Stimulated activated CD8-positive, alpha-beta memory T cell treated with anti-CD3 and anti-CD28 coated beads, Interleukin-7, amount 100 ng/mL, for 24 hours (primary cell): ENCODE measurements at places on chromosomes 4 and X.

- no peak for DNase-seq
These were observed 162.5 kb downstream of the AFAP1 start for GRCh38 chr4:7777017-7777710.

GRCh38 chr4:23707652-23708026, 182.2 kb downstream of the PPARGC1A start:
- no peak for DNase-seq

GRCh38 chr4:123606336-123606735, 209.7 kb downstream of the SPRY1 start:
- DNase-seq, result no peak

GRCh38 chr4:76210452-76210851, 3.2 kb downstream of the SCARB2 start:
- DNase-seq, result no peak

DNA sequence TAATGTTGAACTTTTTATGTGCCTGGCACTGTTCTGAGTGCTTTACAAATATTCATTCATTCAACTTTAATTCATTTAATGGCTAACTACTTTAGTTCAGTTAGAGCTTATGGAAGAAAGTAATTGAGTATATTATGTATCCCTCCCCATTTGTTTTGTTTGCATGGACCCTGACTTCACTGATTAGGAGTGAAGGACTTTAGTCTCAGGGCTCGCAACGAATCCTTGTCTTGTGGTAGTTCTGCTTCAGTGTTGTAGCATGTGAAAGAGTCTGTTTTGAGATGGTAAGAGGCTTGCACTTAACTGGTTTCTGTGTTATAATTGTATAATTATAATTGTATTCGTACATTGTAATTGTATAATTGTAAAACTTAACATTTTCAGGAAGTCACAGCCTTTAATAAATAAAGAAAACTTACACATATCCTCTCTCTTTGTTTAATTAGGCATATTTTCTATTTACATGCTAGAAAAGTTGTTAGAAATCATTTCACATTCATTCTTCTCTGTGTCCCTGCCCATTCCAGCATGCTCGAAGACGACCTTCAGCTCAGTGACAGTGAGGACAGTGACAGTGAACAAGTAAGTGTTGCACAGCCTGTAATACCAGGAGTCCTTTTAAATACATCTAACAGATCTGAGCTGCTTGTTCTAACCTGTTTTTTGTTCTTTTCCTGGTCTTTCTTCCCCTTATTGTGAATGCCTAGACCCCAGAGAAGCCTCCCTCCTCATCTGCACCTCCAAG, 115.1 kb downstream of the KLHL8 start:
- DNase-seq, result no peak

GRCh38 chr4:108166441-108167315, 2.1 kb downstream of the LEF1 start:
- DNase-seq, result no peak

DNA sequence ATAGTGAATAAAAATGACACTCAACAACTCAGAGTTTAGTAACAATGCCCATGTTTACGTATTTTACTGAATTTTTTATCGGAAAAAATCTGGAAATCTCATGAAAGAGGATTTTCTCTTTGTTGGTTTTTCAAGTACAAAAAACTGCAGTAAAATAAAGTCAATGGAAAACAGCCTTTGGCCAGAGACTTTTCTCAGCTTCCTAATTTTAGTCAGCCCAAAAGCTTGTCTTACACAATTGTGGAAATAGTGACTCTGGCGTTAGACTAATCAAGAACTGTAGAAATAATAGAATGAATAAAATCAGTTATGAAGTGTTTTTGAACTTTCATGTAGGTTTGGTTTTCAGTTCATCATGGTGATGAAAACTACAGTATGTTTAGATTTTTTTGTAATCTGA, 234.7 kb downstream of the DKK2 start:
- DNase-seq, result no peak

DNA sequence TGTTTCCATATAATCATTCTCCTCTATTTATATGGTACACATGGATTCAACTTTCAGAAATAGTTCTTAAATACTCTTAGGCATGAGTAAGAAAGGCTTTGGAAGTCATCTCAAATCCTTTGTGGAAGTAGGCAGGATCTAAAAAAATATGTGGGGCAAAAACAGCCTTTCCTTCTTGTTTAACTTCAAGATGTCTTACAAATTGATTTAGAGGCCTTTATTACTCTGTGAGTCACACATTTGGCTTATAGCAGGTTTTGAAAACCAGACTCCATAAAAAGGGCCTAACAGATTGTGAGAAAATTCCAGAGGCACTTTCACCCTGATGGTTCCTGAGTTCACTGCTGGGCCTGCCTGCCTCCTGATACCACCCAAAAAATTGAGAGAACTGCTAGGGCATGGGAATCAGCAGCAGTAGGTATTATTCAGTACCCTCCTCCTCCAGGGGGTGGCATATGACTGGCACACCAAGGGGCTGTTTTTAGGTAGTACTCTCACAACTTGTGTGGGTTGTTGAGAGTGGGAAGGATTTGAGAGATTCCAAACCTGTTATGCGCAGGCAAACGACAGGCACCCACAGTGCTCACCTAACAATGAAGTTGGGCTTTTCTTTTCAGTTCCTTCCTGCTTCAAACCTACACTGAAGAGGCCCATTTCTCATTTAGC, 162.7 kb upstream of the MBNL3 start:
- DNase-seq, result no peak

- no peak for DNase-seq
These were observed 64.9 kb downstream of the DOCK11 start for GRCh38 chrX:118560489-118560888.

DNA sequence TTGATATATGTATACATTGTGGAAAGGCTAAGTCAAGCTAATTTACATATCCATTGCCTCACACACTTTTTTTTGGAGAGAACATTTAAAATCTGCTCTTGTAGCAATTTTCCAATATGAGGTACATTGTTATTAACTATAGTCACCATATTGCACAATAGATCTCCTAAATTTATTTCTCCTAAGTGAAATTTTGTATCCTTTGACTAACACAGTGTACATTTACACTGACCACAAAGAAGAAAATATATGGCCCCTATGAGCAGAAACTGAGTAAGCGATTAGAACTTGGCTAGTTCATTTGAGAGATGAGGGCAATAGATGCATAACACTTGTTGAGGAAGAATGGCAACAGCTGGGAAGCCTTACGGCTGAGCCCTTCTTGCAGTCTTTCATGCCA, 20.3 kb upstream of the GUCY1B1 start:
- DNase-seq, result no peak

GRCh38 chr4:93744961-93745360, 83.6 kb upstream of the ATOH1 start:
- DNase-seq, result no peak

DNA sequence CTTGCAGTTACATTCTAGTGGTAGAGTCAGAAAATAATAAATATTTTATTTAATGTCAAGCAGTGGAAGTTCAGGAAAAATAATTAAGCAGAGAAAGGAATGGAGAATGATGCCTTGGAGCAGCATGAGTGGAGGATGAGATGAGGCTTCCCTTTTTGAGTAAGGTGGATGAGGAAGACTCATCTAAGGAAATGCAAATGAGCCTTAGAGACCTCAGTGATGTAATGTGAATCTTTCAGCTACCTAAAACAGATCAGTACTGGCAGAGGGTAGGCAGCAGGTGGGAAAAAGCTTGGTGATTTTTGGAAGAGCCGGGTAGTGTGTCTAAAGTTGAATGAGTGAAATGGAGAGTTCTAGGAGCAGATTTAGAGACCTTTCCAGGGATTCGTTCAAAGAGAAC, 118.2 kb downstream of the GRID2 start:
- no peak for DNase-seq

DNA sequence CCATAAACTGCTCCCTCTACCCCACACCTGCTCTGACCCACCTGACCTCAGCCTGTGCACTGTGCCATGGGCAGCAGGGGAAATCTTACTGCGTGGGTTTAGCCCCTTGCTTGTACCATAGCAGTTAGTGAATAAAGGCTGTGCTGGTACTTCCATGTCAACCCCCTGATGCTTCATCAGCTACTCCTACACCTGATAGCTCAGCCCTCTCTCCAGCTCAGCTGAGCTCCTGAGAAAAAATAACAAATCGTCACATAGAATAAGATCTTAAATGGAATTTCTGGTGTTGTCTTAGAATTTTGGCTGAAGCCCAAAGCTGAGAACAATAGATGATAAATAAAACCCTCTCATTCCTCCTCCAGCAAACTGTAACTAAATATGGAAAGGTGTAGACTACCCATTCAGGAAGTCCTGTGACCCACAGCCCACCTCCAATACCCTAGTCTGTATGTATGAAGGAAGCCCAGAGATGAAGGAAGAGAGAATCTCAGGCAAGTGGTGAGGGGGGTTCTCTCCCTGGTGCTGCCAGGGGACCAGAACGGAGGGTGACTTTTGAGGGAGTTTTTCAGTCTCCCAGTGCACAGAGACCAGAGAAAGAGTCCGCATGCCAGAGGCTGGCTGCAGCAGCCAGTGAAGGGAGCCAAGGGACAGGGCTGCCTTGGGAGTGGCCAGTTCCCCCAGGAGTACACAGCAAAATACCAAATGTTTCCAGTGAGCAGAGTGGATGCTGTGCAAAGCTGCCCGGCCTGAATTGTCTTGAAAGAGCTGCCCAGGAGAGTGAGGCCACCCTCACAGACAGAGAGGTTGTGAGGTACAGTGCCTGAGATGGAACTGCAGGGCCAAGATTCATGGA, 227.3 kb downstream of the QDPR start:
- DNase-seq, result no peak

DNA sequence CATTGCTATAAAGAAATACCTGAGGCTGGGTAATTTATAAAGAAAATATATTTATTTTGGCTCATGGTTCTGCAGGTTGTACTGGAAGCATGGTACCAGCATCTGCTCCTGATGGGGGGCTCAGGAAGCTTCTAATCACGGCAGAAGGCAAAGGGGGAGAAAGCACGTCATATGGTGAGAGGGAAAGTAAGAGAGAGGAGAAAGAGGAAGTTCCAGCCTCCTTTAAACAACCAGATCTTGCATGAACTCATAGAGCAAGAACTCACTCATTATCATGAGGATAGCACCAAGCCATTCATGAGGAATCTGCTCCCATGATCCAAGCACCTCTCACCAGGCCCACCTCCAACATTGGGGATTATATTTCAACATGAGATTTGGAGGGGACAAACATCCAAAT, 125.0 kb upstream of the GRPR start:
- no peak for DNase-seq

GRCh38 chr4:134337574-134337973, 136.0 kb upstream of the PABPC4L start:
- no peak for DNase-seq

DNA sequence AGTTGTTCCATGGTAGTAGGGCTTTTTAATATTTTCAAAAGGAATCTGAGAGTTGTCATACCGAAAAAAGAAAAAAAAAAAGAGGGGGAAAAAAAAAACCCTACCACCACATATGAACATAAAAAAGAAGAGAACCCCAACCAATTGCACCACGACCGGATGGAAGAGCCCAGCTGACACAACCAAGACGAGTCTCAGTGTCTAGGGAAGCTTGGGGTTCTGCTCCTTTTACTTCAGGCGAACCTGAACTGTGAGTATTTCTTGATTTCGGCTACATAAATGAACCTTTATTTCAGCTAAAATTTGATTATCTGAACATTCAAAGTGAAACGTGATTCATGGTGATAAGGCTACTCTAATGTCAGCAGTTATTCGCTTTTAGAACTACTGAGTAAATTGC, at the start of gene GPR34:
GPR34 (plus strand) TSS at position 139 of the 400 bp plus-strand sequence. CDS start 6,661 bp downstream, outside the sequence.
- no peak for DNase-seq

DNA sequence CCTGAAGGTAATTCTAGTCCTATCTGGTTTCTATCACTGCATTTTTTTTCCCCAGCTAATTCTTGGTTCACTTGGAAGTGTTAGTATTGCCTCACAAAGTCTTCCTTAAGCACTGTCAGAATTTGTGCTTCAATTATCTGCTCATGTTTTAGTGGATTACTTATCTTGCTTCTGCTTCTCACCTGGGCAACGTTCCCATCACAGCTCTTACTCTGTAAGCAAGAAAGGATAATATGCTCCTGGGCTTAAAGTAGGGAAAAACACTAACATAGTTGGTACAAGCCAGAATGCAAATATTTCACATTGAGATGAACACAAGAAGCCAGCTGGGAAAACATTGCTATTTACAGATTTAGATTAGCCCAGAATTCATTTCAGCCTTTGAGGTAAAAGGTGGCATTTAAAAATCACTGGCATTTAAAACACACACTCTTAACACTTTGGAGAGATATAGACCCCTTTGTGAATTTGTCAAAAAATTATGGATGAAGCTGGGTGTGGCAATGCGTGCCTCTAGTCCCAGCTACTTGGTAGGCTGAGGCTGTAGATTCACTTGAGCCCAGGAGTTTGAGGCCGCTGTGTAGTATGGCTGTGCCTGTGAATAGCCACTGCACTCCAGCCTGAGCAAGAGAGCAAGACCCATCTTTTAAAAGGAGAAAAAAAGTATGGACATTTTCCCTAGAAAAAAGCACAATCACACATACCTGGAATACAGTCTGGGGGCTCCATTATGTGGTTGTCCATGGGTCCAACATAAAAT, 6.6 kb upstream of the PTPN13 start:
- DNase-seq, result no peak

DNA sequence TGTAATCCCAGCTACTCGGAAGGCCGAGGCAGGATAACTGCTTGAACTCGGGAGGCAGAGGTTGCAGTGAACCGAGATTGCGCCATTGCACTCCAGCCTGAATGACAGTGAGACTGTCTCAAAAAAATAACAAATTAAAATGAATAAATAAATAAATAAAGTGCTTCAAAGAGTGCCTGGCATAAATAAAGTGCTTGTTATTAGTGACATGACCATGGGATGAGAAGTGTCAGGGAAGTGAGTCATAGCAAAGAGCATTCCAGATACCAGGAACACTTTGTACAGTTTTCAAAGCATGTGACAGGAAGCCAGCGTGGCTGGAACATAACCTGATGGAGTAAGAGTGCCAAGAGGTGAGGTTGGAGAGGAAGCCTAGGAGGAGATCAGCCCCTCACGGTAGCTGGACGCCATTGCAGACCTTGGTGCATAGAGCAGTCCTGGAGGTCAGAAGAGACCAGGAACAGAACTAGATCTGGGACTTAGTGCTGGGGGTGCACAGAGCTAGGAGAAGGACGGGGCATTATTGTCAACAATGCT, 6.0 kb upstream of the WDR13 start:
- DNase-seq, result no peak

DNA sequence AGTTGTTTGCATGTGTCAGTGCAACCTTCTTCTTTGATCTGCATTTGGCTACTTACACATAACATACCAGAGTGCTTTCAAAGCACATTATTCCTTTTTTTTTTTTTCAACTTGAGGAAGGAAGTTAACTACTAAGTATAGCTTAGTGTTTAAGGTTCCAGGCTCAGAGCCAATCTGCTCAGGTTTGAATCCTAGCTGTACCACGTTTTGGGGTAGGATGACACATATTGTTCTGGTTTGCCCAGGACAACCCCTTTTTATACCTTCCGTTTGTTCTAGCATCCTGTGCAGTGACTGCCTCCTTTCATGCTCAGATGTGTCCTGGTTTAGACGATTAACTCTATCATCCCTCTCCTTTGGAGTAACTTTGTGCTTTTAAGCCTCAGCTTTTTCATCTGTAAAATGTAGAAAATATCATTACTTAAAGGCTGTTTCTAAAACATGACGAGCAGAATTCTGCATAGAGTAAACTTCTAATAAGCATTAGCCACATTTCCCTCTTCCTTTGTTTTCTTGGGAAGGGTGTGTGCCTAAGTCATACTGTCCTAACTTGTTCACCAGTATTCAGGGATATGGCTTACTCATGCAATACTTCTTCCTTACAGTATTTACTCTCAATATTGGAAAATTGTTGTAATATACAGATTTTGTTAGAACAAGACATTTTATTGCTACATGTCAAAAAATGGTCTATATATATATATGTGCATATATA, 281.3 kb downstream of the C4orf33 start:
- no peak for DNase-seq

GRCh38 chr4:5040856-5041620, 10.2 kb upstream of the STK32B start:
- no peak for DNase-seq

GRCh38 chrX:78103001-78103622, 936 bp upstream of the PGK1 start:
- no peak for DNase-seq
